ENCODE measurements at places on chromosomes 16 and 17. TPM values are rescaled to one million over a fixed set of nuclear protein-coding genes. Genes with fewer than 3 reads are reported as not detected.

Gene SERPINF2
- 1.4 TPM for total RNA-seq

Gene KCTD2
- total RNA-seq, result 69.2 TPM

- no peak for DNase-seq
Observed at GRCh38 chr16:1972490-1972877, 631 bp downstream of the TBL3 start.

DNA sequence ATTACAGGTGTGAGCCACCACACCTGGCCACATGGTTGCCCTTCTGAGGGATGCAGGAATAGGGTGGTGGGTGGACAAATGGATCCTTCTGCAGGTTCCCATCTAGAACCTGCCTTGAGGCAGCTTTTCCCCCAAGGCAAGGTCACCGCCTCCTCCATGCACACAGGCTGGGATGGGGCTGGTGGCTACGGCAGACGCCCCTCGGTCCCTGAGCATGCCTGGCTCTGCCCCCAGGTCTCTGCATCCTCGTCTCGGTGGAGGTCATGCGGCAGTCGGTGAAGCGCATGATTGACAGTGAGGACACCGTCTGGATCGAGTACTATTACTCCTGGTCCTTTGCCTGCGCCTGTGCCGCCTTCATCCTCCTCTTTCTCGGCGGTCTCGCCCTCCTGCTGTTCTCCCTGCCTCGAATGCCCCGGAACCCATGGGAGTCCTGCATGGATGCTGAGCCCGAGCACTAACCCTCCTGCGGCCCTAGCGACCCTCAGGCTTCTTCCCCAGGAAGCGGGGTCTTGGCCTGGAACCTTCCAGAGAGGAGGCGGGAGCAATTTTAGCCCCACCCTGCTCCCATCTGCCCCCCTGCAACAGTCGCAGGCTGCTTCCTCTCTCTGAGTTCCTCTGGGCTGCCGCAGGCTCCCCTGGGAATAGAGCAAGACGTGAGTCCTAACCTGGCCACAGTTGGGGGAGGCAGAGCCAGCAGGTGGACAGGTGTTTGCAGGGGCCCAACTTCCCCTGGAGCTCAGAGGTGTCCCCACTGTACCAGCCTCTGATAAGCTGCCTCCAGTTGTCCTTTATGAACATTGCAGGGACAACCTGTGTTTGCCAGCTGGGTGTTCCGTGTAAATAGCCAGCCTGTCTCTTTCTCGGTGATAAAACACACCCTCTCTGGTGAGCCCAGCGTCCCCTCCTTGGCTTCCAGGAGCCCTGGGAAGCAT is 11.7 kb downstream of the CACNG1 start:
- DNase-seq, result no peak

- no peak for DNase-seq
Observed at GRCh38 chr17:60629120-60629519, 29.1 kb downstream of the PPM1D start.

All from dorsolateral prefrontal cortex (tissue), 122 donors.